ENCODE measurements at places on chromosomes 1 and 21.

DNA sequence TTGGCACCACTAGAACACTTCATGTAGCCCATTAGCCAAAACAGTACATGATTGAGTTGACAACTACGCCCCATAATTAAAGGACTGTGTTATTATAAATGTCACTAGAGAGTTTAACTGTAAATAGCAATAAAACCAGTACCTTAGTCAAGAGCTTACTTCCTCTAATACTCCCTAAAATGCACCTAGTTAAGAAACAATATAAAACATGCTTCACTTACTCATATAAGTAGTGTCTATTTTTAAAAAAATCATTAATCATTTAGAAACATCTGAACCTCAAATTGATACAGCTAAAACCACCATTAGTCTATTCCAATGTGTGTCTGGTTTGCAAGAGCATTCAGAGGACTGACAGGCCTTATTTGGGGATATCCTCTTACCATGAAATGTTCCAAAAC, 25.3 kb downstream of the PTP4A2 start:
- DNase-seq, result no peak

- no peak for DNase-seq
These were observed 4.0 kb upstream of the AGBL4 start for GRCh38 chr1:50027794-50028193.

- DNase-seq, result no peak
These were observed 41.2 kb downstream of the RSPH1 start for GRCh38 chr21:42454786-42455185.

DNA sequence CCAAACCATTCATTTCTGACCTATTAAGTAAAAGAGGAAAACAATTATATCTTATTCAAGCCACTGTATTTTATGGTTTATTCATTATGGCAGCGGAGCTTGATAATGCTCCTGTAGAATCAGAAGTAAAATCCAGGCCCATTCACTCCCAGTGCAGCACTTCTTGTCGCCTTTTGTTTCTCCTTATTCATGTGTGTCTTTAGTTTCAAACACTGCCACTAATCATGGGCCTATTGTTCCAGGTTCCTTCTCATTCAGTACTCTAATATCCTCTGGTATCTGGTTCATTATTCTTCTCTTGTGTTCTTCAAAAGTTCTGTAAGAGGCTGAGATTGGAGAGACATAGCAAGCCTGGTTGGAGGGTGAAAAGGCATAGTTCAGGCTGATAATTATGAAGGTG, 218.3 kb downstream of the LRRIQ3 start:
- DNase-seq, result no peak

- DNase-seq, result no peak
These were observed 78.1 kb upstream of the B3GALT2 start for GRCh38 chr1:193264313-193265065.

- DNase-seq, result no peak
These were observed 96.8 kb upstream of the RUNX3 start for GRCh38 chr1:25026730-25027450.

GRCh38 chr1:236514703-236515442, 8.9 kb upstream of the LGALS8 start:
- no peak for DNase-seq

DNA sequence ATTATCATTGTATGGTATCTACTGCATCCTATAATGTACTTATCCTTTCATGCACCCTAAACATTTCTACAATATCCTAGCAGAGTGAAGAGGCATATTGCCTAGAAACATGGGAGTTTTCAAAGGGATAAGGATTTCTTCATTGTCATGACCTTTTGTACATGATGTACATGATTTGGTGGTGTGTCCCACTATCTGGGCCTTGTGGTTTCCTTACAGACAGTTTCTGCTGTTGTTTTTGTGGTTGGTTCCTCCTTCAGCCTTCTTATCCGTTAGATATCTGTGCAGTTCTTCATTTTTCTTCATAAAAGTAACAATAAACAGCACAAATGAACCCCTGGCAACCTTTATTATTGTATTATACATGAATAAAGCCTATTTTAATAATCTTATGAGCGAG, 70.4 kb upstream of the BACH1 start:
- no peak for DNase-seq

DNA sequence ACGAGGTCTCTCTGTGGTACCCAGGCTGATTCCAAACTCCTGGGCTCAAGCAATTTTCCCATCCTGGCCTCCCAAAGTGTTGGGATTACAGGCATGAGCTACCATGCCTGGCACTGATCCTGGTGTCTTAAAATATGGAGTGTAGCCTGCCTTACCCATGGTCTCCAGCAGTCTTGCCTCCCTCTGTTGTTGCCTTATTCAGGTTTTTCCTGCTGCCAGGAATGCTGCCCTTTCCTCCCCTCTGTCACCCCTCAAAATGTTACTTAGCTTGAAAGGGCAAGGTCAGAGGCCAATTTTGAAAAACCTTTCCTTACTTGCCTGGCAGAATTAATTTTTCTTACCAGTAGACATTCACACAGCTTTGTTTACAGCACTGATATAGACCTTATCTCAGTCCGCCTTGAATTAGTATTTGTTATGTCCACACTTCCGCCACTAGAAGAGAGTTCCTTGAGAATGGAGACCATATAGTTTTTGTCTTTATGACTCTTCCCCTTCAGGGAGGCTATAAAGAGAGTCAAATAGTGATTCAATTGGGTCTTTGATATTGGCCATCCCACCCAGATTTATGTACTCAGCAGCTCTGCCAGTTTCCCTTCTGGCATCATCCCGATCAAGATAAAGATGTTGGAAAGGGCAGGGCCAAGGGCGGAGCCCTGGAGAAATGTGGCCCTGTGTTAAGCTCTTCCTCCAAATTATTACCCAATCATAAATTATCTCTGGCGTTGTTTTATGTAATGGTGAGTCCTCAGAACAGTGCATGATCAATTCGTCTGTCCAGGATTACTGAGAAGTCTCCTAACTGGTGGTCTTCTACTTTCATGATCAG, 38.8 kb downstream of the C1orf21 start:
- no peak for DNase-seq

DNA sequence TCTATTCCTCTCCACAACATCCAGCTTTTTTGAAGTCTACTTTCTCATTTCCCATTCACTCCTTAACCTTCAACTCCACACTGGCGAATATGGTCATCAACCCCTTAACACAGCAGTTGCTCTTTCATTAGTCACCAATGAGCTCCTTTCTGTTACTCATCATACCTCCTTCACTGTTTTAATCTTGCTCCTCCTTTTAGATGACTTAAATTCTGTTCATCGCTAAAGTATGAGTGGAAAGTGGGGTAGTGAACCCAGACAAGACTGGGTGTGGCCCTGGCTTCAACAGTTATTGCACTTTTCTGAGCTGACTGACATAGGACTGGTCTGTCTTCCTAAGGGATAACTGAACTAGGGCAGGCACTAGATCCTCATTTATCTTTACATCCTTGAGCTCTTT, 51.3 kb downstream of the AKT3 start:
- DNase-seq, result no peak

- no peak for DNase-seq
These were observed 54.6 kb downstream of the SLC16A1 start for GRCh38 chr1:112901387-112901786.

DNA sequence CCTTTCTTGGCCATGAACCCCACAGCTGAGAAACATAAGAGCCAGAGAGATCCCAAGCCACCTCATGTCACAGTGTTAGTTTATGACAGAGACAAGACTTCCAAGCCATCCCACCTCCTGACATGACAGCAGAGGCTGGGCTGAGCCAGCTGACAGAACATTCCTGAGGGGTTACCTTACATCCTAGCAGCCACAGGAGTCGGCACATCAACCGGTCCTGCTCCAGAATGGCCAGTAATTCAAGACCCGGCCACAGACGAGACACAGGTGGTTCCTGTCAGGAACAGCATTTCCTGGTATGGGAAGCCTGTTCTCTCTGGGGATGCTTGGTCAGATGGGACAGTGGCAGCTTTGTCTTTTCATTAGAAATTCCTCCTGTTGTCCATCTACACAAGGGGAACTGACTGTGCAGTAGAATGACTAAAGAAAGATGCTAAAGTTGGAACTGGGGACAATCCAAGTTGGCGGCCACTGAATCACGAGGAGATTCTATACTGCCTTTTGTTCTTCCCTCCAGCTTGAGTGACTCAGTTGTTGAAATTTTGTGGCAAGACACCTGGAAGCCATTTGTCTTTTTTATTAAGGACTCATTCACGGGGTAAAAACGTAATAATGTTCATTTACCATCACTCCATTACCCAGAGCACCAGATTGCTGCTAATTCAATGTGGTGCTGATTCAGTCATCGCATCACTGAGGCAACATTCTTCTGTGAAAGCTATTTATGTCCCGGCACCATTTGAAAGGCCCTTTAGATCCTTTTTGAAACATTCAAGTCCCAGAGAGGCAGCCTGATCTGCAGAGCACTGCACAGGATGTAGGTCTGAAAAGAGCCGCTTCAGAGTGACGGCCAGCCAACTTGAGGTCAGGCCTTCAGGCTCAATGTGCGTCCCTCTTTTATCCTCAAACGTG, 37.2 kb upstream of the NPL start:
- DNase-seq, result no peak

DNA sequence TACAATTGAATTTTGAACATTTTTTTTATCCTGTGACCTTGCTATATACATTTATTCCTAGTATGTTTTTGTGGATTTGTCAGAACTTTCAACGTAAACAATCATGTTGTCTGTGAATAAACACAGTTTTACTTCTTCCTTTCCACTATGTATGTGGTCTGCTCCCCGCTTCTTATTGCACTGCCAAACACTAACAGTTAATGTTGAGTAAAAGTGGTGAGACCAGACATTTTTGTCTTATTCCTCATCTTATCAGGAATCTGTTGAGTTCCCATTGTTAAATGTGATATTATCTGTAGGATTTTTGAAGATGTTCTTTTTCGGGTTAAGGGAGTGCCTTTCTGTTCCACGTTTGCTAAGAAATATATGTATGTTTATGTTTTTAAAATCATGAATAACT, 45.9 kb downstream of the CAMSAP2 start:
- DNase-seq, result no peak

DNA sequence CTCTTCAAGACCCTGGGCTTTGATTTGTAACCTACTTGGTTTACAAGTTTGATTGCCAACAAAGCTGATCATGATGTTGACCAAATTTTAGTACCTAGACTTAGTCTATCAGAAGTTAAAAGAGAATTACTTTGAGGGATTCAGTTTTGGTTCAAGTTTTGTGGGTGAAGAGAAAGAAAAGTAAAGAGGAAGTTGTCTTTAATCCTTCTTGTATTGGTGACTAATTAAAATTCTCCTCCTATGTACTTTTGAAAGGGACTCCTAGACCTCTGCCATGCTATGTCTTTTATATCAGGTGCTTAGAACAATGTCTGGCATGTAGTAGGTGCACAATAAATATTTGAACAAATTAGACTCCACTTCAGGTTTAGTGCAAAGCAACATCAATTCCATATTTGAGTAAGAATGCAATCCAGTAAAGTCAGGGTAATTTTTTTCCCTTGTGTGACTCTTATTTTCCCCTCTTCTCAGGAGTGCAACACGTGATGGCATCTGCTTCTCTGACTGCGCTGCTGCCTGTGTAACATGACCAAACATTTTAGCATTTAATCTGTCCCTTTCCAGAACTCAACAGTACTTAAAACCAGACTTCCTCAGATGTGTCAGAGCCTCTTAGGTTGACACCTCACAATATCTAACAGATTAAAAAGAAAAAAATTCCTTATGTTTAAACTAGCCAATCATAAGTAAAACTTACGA, 41.1 kb upstream of the KCNQ4 start:
- DNase-seq, result no peak

- no peak for DNase-seq
These were observed 93.6 kb downstream of the SIM2 start for GRCh38 chr21:36792505-36792967.

DNA sequence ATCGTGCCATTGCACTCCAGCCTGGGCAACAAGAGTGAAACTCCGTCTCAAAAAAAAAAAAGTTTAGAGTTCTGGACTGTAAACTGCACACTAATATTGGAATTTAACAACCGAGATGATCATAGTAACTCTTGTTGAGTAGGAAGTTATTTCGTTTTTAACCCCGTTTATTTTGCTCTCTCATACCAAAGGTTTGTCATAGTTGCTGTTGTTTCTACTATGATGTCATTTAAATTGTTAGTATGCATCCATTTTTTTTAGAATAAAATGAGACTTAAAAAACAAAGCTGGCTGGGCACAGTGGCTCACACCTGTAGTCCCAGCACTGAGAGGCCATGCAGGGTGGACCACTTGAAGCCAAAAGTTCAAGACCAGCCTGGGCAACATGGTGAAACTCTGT, 49.3 kb downstream of the DOP1B start:
- DNase-seq, result no peak

DNA sequence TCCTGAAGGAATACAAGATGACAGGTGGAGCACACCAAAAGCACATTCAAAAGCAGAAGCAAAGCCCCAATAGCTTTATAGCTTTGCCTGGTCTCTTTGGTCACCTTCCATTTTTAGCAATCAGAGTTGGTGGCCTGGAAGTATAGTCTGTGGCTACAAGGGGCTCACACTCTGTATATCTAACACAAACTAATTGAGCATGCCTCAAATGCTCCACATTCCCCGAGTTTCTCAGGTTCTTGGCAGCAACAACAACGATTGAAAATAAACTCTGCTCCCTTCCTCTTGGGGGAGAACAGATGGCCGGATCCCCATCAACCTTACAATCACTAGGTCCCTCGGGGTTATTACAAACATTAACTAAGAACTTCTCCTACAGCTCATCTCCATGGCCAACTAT, 24.9 kb upstream of the TADA1 start:
- no peak for DNase-seq

DNA sequence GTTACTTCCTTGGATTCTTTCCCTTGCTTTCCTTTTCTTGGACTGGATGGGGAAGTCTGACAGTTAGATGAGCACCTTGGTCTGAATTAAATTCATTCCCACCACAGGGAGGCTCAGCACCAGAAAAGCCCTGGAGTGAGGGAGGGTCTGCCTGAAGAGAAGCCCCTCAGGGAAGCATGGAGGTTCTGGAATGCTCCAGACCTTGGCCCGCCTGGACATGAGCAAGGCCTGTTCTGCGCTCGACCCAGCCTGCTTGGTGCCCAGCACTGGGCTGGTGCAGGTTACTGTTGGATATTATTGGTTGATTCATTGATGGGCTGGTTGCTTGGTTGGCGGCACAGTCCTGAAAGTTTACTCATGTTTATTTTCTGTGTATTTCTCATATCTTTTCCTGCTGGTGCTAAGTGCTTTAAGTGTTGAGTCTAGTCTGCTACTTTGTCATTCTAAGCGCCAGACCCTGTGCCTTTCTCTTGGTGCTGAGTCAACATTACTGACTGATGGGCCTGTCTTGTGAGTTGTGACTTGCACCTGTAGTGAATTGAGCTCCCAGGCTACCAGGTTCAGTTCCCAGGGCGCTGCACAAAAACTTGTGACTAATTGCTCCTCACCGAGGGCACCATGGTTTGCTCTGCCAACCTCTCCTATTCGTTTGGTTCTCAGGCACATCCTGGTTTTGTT, 538.5 kb downstream of the KIF26B start:
- no peak for DNase-seq

DNA sequence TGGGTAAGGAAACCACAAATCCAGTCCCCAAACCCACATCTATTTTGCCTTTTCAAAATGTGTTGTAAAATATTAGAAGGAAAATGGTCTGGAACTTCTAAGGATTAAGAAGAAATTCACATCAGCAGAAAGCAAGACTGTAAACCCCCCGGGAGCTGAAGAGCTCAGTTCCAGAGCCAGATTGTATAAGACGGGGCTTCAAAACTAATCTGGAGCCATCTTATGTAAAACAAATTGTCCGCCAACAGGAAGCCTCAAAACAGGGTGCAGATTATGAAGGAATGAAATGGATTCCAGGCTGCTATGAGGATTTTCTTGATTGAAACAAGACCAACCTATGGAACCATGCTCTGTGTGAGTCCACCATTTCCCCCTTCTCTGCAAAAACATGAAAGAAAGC, 25.1 kb upstream of the HUNK start:
- no peak for DNase-seq
